ENCODE measurements at places on chromosomes 5 and 9. TPM values are rescaled to one million over a fixed set of nuclear protein-coding genes. Genes with fewer than 3 reads are reported as not detected.

The CBY3 gene
- not detected for total RNA-seq

The CYLC2 gene
- total RNA-seq, result not detected

The C1QTNF2 gene
- 1.4 TPM for total RNA-seq

The PCDHA8 gene
- 0.11 TPM for total RNA-seq

The PPP3R2 gene
- not detected for total RNA-seq
